ENCODE measurements at places on chromosomes 7 and 10.

GRCh38 chr7:142557971-142558582 is 191.2 kb upstream of the PRSS1 start:
- DNase-seq: no peak

GRCh38 chr7:143210541-143210940 is 11.3 kb upstream of the TAS2R40 start:
- no peak for DNase-seq

DNA sequence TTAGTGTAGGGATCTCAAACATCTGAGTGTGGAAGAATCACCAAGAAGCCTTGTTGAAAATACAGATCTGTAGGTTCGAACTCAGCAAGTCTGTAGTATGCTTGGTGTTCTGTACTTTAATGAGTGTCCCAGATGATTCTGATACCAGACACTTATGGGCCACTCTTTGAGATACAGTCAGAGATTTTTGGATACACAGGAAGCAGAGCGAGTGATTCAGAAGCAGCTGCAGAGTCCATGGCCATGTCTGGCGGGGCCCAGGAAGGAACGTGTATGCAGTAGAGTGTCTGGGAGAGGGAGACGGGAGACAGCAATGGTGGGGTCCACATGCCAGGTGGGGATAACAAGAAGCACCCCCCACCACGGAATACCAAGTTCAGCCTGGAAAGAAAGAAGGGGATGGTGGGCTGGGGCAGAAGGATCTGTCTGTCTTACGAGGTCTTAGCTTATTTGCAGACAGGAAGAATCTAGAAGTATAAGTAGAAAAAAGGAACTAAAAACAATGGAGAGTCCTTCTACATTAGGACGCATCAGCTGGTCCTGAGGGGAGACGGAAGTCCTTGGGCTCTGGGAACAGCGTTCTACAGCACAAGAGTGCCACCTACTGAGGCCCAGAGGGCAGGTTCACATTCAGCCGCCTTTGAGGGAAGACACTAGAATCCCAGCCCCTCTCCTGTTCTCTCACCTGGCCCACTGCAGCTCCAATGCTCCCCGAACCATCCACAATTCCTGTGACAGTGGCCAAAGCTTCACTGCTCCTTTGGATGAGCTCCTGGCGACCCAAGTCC is 55.4 kb downstream of the SLC37A3 start:
- peak; percentile 11 for DNase-seq

- no peak for DNase-seq
These were observed 242.5 kb downstream of the RPS24 start for GRCh38 chr10:78276139-78276538.

DNA sequence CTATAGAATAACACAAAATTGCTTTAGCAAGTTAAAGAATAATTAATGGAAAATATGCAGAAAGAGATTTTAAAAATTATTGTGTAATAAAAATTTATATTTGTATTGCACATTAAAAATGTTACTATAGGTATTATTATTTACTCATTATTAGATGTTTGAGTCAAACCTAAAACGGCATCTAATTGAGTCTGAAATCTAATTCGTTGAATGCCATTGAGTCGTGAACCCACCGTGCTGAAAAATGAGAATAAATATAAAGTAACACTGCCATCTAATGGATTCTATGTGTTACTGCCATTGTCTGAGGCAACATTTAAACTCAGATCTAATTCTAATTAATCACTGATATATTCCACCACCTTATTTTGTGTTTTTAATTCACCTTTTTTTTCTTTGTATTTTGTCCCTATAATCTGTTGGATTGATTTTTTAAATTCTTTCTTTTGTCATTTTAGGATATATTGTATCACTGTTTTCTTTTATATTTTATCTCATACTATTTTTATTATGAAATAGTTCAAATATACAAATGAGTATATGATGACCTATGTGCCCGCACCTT is 62.2 kb downstream of the SAMD9 start:
- DNase-seq: no peak

DNA sequence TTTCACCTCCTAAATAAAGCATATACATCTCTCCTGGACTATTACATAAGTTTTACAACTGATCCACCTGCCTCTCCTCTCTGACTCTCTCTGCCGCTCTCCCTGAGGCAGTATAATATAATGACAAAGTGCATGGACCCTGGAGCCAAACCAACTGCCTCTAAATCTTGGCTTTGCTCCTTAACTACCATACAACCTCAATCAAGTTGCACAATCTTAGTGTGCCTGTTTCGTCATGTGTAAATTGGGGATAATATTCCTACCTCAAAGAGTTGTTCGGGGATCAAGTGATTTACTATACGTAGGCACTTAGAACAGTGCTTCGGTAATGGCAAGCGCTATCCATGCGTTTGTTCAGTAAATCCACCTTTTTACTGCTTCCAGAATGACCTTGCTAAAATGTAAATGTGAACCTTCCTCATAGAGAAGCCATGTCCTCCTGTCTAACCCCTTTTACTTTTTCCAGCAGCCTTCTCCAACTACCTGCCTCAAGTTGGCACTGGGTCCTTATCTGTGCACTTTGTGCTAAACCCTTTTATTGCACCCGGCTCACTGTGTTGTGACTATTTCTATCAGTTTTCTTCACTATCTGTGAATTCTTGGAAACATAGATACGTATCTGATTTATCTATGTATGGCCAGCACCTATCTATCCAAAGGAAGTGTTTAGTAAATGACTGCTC is 30.6 kb upstream of the DLD start:
- no peak for DNase-seq

- DNase-seq: no peak
These were observed 13.6 kb downstream of the PRXL2A start for GRCh38 chr10:80421707-80422536.

GRCh38 chr7:148461392-148462179 is 129.0 kb upstream of the C7orf33 start:
- DNase-seq: no peak

- no peak for DNase-seq
These were observed 33.3 kb upstream of the ATXN7L1 start for GRCh38 chr7:105909742-105910141.

DNA sequence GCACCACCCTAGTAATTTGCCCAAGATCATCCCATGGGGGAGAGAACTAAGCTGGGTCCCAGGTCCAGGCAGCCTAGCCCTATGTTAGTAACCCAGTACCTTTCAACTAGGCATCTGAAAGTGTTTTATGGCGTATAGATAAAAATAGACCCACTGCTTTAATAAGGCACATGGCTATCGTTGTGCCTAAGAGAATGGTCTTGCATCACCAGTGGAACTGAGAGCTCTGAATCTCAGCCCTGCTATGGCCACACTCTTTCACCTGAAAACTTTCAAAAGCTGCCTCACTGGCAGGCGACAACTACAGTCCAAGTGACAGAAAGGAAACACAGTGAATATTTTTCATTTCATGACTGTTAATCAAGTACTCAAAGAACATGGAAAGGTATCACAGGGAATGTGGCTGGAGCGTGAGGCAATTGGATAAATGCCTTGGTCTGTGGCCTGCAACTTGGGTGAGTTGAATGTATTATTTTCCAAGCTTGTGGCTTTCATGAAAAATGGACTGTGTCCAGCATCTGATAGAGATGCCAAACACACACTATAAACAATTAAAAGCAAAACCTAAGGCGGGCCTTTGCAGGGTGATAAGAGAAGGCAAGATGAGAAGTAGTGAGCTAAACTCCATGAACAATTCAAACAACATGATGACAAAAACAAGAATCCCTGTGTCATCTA is 18.0 kb upstream of the SFMBT2 start:
- DNase-seq: no peak

DNA sequence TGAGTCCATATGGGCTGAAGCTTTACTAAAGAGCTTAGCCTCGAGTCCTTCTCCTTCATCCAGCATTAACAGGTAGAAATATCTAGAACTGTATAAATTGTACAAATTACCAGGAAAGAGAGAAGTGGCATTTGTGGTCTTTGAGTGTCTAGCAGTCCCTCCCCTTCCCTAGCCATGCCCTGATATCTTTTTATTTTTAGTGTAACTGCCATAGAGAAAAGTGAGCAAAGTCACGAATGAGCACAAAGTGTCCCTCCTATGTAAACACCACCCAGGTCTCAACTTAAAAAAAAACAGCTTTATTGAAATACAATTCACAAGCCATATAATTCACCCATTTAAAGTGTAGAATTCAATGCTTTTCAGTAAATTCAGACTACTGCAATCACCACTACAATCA is 339.0 kb upstream of the ZMIZ1 start:
- DNase-seq: no peak

- no peak for DNase-seq
These were observed 187.4 kb upstream of the AGR3 start for GRCh38 chr7:17069146-17069545.

DNA sequence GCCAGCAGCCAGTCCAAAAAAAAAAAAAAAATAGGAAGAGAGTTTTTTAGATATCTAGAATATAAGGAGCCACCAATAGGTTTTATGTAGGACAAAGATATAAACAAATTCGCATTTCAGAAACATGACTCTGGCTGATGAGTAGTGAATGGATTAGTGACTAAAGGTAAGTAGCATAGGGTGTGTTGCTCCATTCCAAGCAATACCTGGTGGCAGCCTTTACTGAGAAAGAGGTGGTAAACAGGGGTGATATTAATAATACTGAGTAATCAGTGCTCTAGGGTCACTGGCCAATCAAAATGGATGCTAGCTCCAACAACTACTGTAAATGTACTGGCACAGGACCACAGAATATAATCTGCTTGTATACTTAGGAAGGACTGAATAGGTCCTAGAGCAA is 45.5 kb upstream of the RAB11FIP2 start:
- no peak for DNase-seq

GRCh38 chr10:17349717-17350116 is 104.7 kb downstream of the ST8SIA6 start:
- no peak for DNase-seq

DNA sequence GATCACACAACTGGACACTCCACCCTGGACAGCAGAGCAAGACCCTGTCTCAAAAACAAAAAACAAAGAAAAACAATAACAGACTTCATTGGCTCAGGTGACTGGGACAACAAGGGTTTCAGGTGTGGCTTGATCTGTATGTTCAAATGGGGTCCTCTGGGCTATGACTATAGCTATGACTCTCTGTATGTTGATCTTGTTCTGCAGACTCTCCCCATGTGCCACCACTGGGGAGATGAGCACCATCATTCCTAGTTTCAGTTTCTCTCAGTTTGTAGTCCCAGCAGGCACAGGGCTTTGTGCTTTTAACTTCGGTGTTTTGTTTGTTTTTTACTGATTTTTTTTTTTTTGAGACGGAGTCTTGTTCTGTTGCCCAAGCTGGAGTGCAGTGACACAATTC is 53.8 kb downstream of the SUFU start:
- no peak for DNase-seq

GRCh38 chr7:78179211-78179610 is 380.6 kb downstream of the PHTF2 start:
- no peak for DNase-seq

- no peak for DNase-seq
These were observed 228.2 kb downstream of the PTEN start for GRCh38 chr10:88091490-88092061.

DNA sequence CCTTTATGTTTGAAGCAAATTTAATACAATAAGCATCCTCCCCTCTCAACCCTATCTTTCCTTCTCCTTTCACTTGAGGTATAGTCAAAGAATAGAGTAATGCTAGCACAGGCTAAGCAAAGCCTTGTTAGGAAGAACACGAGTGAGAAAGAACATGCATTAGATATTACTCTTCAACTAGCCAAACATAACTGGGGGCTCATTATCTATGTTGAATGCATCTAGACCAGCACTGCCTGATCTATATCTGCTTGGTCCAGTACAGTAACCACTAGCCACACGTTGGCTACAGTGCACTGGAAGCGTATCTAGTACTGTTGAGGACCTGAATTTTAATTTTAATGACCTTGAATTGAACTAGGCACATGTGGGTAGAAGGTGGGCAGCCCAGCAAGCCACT is 21.0 kb downstream of the SFMBT2 start:
- no peak for DNase-seq

- no peak for DNase-seq
These were observed at the start of gene WIPF3 for GRCh38 chr7:29806208-29806994. Gene WIPF3 (plus strand): TSS chr7:29806508. CDS start chr7:29834725, 28,217 bp downstream.

- no peak for DNase-seq
These were observed 65.2 kb downstream of the TLL2 start for GRCh38 chr10:96448558-96448957.

DNA sequence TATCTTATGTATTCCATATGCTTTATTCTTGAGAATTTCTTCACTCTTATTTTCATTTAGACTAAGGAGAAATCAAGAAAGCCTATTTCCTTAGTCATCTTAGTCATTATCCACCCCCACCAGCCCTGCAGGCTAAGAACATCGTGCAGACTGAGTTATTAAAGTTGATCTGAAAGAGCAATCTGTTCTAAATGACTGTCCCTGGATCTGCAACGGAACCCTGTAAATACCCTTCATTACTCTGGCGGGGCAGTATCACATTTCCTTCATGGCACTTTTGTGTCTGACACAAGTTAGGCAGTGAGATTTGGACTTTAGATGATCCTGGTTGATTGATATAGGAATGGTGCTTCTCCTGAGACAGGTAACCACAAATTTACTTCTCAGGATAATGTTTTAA is 3.5 kb upstream of the MYPN start:
- DNase-seq: no peak

GRCh38 chr7:133845005-133845404 is 282.1 kb upstream of the LRGUK start:
- no peak for DNase-seq

- no peak for DNase-seq
These were observed 496.9 kb downstream of the CCSER2 start for GRCh38 chr10:84825330-84825729.

- DNase-seq: no peak
These were observed 1067.8 kb downstream of the DNAJB9 start for GRCh38 chr7:109637428-109637990.

DNA sequence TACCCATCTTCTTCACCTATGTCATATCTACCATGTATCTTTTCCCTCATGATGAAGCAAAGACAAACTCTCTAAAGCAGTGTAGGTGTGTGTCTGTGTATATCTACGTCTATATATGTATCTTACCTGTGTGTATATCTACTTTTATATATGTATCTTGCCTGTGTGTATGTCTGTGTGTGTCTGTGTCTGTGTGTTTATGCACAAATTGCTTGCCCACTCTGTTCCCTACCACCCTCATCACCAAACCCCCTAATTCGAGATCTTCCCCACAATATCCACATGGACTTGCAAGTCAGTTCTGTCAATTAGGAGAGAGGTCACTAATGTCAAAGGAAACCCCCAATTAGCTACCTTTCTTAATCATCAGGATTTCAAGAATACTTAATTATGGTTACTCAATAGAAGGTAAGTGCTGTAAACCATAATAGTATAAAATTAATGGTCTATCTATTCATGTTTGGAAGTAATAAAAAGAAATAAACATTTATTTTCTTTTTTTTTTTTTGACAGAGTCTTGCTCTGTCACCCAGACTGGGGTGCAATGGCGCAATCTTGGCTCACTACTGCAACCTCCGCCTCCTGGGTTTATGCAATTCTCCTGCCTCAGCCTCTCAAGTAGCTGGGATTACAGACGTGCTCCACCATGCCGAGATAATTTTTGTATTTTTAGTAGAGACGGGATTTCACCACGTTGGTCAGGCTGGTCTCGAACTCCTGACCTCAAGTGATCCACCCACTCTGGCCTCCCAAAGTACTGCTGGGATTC is 43.6 kb downstream of the ANKRD61 start:
- DNase-seq: no peak

- no peak for DNase-seq
These were observed 332.7 kb upstream of the MAGI2 start for GRCh38 chr7:79786187-79786586.

Data from DMS79 (cell line).